Astrocyte of the cerebellum (primary cell): ENCODE measurements at places on chromosomes 16 and 17.

DNA sequence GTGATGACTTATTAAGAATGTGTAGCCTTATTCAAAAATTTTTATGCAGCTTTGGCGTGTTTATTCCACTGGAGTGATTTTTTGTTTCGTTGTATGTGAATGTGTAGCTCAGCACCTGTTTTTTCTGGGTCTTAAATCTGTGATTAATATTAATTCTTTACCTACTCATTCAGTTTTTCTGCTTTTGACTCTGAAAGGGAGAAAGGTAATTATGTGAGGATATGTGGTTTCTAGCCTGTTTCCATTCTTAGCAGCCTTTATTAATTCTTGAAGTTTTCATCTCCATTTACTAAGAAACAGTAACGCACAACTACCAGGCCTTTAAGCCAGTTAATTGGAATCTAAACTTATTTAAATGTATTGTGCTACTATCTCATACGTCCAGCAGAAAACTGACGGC, 7.0 kb downstream of the HEATR3 start:
- no peak for DNase-seq

DNA sequence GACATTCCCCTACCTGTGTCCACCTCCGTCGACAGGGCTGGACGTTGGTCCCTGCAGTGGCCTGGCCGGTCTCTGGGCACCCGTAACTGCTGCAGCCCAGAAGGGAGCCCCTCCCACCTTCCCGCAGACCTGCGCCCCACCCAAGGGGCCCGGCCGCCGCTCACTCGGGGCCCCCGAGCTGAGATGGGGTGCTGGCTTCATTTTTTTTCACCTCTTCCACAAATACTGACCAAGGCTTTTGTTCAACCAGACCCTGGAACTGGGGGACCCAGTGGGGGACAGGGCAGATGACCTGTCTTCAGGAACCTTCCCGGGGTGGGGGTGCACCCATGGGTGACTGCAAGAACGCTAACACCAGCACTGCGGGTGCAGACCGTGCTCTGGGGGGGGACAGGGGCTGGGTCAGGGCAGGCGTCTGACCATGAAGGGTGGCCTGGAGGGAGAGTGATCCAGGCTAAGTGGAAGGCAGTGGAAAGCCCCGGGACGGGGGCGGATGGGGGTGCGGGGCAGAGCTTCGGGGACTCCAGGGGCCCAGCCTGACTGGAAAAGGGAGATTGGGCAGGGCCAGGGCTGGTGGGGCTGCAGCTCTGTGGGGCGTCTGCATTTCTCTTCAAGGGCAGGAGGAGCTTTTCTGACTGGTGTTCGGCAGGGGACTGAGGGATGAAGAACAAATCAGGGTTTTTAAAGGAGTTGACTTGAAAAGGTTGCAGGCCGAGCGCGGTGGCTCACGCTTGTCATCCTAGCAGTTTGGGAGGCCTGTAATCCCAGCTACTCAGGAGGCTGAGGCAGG, 42.3 kb downstream of the SLC7A5 start:
- no peak for DNase-seq

GRCh38 chr16:3266873-3267537, 10.6 kb upstream of the MEFV start:
- DNase-seq = no peak

DNA sequence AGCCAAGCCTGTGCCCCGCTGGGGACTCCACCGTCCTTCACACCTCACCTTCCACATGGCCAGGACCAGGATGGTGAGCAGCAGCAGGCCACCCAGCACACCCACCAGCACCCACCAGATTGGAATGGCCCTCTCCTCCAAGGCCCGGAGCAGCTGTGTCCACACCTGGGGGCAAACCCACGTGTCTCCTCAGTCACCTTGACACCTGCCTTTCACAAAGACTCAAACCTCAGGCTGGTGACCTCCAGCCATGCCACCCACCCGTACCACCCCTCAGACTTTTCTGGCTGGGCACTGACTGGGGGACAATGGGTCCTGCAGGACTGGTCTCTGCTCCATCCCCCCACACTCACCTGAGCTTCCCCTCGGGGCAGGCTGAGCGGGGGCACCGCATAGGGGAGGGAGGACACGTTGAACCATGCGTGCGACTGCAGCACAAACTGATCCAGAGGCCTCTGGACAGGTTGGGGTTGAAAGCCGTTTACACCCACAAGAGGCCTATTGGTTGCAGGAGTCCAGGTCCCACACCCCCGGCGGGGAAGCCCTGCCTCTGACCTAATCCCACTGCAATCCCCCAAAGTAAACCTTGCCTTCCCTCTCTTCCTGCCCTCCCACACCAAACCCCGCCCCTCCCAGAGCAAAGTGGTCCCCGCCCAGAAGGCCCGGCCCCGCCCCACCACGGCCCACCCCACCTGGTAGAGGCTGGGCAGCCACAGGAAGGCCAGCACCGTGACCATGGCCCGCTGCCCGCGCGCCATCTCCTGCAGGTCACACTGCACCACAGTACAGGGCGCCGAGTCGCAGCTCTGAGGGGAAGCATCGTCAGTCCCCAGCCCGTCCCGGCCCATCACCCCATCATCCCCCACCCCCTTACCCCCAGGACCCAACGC, 10.9 kb upstream of the FAM171A2 start:
- no peak for DNase-seq

DNA sequence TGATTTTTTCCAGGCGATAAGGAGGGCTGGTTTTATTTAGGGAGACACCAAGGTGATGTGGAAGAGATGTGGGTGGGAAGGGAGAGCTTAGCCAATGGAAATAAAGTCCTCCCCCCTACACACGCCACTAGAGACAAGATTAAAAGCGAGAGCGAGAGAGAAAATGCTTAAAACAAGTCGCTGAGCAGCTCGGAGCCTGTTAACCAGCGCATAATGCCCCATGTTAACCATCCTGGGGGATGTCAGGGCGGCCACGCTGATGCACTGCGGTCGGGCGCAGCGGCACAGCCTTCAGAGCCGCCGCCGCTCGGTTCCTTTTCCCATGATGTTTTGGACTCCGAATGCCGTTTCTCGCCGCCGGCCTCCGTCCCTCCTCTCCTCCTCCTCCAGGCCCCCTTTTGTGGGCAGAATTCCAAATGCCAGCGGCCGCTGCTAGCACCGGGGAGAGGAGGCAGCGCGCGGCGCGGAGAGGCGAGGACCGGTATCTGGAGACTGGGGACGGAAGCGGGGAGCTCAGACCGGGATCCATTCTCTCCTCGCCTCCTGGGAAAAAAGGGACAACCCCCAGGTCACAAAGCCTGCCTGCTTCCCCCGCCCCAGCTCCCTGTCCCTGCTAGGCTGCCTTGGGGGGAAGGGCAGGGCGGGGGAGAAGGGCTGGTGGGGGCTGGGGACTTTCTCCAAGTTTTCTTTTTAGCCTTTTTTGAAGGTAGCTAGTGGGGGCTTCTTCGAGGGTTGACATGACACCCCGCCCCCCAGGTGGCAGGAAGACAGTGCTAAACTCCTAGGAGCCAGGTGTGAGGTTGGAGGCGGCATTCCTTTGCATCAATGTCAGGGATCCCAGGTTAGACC, 98.1 kb upstream of the CCL2 start:
- DNase-seq = no peak

DNA sequence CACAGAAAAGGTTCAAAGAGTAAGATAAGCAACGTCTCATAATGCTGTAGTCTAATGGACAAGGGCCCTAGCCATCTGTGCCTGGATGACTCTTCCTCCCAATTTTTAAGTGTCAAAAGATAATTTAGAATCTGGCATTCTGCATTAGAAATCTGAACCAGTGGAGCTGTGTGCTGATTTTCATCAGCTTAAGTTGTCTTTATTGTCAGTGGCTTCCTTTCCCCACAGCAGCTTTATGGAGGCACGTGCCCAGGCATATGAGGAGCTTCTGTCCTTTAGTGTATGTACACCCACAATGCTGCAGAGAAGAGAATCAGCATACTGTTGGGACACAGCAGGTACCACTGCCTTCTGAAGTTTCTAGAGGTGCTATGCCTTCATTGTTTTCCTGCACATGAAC, 37.9 kb downstream of the HEATR6 start:
- no peak for DNase-seq

DNA sequence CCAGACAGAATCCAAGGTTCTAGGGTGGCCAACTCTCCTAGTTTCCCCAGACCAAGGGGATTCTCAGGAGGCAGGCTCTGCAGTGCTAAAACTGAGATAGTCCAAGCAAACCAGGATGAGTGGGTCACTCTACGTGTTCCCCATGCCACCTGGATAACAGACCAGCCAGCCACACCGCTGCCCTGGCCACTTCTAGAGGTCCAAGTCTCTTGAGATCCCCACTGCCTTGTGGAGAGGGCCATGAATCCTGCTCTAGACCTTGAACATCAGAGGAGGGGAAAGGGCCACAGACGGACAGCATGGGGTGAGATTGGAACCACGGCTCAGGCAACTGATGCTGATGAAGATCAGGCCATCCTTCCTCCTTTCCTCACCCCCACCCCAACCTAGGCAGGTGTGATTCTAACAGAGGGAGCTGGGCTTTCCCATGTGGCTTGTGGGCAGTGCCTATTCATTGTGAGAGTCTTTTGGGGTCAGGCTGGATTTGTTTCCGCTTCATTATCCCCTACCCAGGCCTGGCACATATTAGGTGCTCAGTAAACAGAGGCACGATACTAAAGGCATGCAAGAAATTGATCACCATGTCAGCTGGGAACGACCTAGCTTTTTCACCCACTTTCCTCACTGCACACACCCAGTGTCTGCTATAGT, 16.8 kb upstream of the TVP23A start:
- no peak for DNase-seq

- no peak for DNase-seq
Observed at GRCh38 chr17:4118015-4118743, 24.7 kb downstream of the ZZEF1 start.

DNA sequence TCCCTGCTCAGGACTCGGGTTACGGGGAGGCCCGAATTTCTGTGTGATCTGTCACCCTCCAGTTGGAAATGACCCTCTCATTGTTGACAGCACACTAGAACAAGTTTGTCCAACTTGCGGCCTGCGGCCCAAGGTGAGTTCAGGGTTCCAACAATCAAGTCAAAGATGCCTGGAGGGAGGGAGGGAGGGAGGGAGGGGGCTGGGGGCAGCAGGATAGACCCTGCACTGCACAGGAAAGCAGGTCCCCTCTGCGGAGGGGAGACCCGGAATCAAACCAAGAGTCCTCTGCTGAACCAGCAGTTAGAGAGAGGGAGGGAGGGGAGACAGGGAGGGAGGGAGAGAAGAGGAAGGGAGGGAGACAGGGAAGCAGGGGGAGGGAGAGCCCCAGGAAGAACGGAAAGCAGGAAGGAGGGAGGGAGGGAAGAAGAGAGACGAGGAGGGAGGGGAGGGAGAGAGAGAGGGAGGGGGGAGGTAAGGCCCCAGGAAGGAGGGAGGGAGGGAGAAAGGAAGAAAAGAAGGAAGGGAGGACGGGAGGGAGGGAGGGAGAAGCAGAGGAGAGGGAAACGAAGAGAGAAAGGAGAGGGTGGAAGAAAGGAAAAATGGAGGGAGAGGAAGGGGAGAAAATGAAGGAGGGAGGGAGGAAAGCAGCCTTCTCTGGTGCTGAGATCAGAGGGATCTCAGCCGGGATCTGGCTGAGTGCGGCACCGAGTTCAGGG, 96.7 kb upstream of the CDH5 start:
- DNase-seq = no peak

- DNase-seq = no peak
Observed at GRCh38 chr17:1909985-1910384, 80.2 kb downstream of the RPA1 start.

DNA sequence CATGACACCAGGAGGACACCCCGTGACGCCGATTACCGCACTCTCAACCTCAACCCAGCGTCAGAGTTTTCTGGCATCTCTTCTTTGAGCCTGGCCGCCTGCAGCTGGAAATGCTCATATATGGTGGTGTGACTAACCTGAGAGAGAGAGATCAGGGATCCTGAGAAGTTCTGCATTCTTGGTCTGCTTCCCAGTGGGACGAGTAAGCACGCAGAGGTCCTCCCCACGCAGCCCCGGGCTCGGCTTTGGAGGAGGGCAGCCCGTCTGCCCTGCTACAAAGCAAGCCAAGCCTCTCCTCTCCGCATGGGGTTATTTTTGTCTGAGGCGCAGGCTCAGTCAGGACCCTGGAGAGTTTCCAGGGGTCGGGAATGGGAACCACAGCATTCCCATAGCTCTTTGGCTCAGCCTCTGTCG, 16.5 kb downstream of the CRISPLD2 start:
- peak; percentile 100 for DNase-seq

GRCh38 chr17:79792984-79793923, 3.6 kb downstream of the CBX8 start:
- DNase-seq = no peak

DNA sequence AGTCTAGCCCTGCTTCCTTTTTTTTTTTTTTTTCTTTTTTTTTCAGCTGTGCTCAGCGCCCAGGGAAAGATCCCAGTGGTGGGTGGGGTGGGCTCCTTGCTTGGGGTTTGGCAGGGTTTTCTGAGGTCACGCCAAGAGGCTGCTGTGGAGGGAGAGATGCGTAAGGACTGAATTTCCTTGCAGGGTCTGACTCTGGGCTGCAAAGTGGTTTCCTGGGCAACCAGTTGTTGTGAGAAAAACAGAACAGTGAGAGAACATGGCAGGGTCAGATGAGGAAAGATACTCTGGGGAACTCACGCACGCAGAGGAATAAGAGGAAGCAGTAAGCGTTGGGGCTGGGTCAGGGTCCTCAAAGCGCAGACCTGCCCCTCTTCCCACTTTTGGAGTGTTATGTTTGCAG, 119.5 kb downstream of the IRF8 start:
- DNase-seq = no peak
